Cardiac fibroblast (primary cell): ENCODE measurements at places on chromosomes 3 and 15.
A peak's percentile ranks its signal among the peaks of the same experiment; 100 is the strongest.

DNA sequence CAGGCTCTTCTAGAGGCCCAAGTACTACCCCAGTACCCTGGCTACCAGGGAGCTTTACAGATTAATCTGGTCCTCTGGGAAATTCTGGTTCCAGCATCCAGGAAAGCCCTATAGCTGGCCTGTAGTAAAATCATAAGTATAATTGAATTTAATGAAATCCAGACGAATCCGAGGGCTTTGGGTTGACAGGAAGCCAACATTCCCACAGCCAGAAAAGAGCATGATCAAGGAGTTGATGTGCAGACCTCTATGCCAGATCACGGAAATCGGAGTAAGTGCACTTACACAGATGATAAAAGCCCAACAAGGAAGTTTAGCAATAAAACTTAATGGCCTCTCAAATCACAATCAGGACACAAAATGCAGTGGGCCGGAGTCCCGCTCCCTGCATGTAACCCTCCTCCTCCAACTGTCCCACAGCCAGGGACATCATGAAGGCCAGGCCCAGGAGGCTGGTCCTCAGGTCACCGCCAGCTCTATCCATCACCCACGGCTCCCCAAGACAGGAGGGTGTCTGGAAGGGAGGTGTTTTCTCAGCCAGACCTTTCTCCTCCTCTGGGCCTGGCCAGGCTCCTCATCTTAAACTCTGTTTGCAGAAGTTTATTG, 62.8 kb upstream of the SEC22A start:
- DNase-seq, result no peak

- DNase-seq, result peak; percentile 58
Observed at GRCh38 chr3:194091141-194091540, 44.8 kb upstream of the HES1 start.

DNA sequence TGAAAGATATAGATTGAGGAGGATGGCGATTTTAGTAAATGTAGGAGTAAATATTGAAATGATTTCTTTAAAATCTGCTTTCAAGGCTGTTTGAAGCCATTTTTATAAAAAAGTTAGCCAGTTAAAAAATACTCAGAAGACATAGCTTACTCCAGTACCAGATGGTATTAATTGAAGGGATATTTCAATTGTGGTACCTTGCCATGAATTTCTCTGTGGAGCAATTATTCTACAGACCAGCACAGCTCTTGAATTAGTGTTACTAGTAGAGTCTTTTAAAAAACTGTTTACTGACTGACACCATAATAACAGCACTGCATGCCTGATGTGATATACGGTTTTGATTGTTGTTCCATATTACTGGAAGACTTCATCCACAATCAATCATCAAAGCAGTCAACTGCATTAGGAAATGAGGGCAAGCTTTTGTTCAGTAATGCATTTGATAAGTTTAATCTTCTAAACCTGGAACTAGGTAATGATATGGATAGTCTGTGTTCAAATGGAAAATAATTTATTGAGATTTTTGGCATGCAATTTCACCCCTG, 106.4 kb downstream of the MFSD1 start:
- DNase-seq, result no peak

GRCh38 chr15:66454143-66454542, 43.4 kb downstream of the SNAPC5 start:
- peak; percentile 20 for DNase-seq

DNA sequence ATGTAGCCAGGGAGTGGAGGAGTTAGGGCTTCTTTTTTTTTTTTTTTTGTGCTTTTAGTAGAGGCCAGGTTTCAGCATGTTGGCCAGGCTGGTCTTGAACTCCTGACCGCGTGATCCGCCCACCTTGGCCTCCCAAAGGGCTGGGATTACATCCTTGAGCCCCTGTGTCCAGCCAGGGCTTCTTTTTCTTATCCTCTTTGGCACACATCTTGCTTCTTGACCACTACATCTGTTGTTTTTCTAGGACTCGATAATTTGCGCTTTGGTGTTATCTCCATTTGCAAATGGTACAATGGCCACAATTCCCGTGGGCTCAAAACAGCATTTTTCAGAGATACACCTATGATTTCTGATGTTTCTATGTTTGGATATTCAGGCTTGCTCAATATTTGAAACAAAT, 4.2 kb downstream of the SKIL start:
- DNase-seq, result no peak

GRCh38 chr15:70062321-70062956, 35.3 kb downstream of the TLE3 start:
- peak; percentile 84 for DNase-seq

- no peak for DNase-seq
Observed at GRCh38 chr3:53180305-53181023, 19.5 kb downstream of the PRKCD start.

DNA sequence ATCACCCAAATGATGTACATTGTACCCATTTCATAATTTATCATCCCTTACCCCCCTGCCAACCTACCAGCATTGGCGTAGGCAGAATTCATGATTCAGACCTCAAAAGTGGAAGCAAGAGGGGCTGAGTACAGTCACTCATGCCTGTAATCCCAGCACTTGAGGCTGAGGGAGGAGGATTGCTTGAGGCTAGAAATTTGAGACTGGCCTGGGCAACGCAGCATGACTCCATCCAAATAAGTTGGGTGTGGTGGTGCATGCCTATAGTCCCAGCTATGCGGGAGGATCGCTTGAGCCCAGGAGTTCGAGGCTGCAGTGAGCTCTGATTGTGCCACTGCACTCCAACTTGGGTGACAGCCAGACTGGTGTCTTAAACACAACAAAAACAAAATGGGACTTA, 10.4 kb downstream of the TTC14 start:
- no peak for DNase-seq

DNA sequence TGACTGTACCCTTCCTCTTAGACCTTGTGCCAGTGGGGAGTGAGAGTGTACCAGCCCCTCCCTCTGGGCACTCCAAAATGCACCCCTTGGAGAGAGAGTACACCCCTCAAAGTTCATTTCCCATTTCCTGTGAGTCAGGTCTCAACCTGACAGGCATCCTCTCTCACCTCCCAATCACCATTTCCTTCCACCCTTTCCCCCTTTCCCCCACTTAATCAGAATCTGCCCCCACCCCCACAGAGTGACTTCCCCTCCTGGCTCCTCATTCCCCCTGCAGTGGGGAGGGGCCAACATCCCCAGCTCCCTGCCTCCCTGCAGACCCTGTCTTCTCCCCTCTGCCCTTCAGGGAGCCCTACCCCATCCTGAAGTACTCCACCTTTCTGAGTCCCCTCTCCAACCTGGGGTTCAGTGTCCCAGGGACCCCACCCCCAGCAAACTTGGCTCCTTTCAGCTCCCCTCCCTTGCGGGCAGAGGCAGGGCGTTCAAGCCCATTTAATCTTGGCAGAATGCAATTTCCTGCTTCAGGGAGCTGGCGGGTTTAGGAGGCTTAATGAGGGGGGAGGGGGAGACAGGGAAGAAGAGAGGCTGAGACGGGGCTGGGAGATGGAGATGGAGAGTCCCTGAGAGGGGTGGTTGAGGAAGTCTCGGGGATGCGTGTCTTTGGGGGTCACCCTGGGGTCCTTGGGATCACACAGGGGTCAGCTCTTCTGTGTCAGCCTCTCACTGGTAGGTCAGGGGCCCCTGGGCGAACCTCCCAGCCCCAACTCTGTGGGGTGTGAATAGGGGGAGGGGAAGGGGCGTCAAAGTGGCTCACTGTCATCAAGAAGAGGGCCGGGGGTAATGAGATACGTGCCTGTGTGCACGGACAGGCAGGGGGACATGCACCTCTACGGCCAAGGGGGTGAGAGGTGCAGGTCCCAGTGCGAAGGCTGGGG, 16.6 kb upstream of the SEMA3F start:
- DNase-seq, result peak; percentile 64

- DNase-seq, result no peak
Observed at GRCh38 chr15:23074684-23075083, 35.3 kb upstream of the TUBGCP5 start.

DNA sequence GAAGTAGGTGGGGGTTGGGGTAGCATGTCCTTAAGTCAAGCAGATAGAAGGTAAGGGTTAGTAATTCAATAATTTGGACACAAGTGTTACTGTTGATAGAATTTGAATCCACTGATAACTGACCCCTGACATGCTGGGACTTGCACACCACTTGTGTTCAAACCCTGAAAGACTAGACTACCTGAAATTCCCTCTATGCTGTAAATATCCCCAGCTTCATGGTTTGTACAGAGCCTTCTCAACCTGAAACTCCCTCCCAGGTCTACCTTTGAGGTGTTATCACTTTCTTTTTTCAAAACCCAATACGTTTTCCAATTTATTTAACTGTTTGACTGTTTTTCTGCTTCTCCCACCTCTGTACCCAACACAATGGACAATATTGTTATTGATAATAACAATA, 459.6 kb downstream of the NLGN1 start:
- DNase-seq, result no peak

DNA sequence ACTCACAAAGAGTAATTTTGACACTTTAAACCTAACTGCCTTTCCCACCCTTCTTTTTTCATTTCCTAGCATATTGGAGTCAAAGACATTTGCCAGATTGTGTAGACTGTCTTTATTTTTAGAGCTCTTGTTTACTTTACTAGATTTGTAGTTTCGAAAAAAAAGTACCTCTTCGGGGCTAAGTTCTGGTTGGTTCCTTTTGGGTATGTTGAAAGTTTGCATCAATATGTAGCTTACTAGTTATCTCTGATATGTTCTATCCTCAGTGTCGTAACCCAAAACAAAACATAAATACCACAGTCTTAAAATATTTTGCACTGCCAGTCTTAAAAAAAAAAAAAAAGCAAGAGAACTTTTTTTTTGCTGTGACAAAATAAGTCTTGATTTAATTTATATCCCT, 52.2 kb downstream of the REC114 start:
- no peak for DNase-seq

GRCh38 chr3:141294848-141295247, 63.2 kb downstream of the PXYLP1 start:
- DNase-seq, result peak; percentile 57
